Spinal cord (tissue), 10 donors: ENCODE measurements at places on chromosomes 7 and 10.

GRCh38 chr7:873367-874002 is 2.9 kb upstream of the GET4 start:
- peak; percentile 86 for DNase-seq

DNA sequence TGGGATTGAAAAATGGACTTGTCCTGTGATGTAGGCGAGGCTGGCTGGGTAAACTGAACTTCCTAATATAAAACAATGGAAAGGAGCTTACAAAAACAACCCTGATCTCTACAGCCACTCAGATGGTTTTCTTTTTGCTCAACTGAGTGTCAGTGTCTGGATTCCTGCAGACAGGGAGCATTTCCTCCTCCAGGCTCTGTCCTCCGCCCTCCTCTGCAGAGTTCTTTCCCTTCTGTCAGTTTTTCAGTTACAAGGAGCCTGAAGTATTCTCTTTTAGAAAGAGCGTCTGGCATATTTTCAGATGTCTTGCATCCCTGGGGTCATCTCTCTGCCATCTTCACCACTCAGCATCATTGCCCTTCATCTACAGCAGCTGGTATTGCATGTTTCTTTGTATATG is 50.0 kb upstream of the PITRM1 start:
- DNase-seq, result no peak

DNA sequence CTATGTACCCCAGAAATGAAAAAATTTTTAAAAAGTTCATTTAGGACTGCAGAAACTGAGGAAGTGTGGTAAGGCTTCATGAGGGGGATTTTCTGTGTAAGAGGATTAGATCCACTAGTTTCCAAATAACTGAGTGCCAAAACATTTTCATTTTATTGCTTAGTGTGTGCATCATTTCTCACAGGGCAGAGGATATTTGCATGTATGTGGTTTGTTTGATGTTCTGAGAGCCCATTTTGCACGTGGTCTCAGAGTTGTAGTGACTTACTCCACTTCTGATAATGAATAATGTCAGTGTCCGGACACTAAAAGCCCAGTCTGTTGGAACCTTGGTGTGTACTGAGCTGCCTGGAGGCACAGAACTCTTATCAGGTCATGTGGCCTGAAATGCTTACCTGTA is 299.9 kb downstream of the AUTS2 start:
- no peak for DNase-seq

- no peak for DNase-seq
These were observed 11.0 kb upstream of the TRIM8 start for GRCh38 chr10:102633287-102633686.

DNA sequence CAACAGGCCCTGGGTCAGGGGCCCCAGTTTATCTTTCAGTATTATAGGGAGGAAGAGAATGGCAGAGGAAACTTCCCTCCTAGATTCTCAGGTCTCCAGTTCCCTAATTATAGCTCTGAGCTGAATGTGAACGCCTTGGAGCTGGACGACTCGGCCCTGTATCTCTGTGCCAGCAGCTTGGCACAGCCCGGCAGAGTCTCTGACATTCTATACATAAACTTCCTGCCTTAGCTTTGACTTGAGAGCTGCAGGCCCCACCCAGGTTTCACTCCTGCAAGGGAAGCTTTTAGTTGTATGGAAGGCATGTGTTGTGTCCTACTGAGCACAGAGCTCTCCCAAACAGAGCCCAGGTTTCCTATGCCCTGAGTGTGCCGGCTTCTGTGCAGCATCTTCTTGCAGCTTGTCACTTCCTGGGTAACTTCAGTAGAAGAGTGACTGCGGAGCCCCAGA is 205.6 kb upstream of the PRSS58 start:
- no peak for DNase-seq

- no peak for DNase-seq
These were observed 47.5 kb downstream of the ACSM6 start for GRCh38 chr10:95241533-95241932.

GRCh38 chr10:103493362-103493915 is at the start of gene NEURL1:
Gene NEURL1, plus strand, starts transcription at chr10:103493705. Its CDS starts 683 bp downstream, at chr10:103494388.
- peak; percentile 68 for DNase-seq

DNA sequence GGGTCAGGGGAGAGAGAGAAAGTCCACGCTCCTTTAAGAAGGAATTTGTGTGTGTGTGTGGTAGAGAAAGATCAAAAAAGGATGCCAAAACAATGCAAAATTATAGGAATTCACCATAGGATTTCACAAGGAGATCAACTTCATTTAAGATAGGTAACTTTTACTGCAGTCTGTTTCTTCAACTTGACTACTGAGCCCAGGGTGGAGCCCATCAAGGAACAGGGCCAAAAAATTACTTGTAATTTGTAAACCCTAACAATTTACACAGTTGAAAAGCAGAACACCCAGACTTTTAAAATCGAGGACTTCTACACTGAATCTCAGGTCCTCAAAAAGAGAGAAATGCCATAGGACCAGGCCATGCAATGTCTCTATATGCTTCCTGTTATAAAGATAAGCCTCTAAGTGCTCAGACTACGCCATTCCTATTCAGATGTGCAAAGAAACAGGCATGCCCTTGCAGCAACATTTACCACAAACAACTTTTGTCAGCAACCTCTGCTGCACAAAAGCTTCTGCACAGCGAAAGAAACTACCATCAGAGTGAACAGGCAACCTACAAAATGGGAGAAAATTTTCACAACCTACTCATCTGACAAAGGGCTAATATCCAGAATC is 10.6 kb upstream of the GIMAP4 start:
- no peak for DNase-seq

- DNase-seq, result no peak
These were observed 1174.9 kb upstream of the AUTS2 start for GRCh38 chr7:68423356-68423755.

GRCh38 chr7:6545398-6546126 is 5.7 kb downstream of the GRID2IP start:
- no peak for DNase-seq
